Cardiac fibroblast (primary cell): ENCODE measurements at places on chromosomes 1 and 21.
A peak's percentile ranks its signal among the peaks of the same experiment; 100 is the strongest.

DNA sequence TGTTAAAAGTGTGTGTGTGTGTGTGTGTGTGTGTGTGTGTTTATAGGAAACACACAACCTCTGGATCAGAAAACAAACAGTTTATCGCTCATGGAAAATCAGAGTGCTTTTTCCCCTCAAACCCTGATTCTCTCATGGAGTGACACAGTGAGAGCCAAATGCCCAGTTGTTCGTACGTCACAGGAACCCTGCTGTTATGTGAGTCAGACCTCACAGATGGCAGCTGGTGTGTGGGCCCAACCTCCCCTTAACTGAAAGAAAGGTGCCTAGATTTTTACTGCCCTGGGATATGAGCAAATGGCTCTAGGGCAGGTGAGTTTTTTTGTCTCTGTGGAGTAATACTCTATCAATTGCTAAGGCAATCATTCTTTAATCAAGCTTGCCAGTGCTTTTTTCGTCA lies 1788.1 kb downstream of the BRINP3 start:
- DNase-seq: no peak

GRCh38 chr1:183693521-183693920 lies 40.4 kb upstream of the APOBEC4 start:
- no peak for DNase-seq

DNA sequence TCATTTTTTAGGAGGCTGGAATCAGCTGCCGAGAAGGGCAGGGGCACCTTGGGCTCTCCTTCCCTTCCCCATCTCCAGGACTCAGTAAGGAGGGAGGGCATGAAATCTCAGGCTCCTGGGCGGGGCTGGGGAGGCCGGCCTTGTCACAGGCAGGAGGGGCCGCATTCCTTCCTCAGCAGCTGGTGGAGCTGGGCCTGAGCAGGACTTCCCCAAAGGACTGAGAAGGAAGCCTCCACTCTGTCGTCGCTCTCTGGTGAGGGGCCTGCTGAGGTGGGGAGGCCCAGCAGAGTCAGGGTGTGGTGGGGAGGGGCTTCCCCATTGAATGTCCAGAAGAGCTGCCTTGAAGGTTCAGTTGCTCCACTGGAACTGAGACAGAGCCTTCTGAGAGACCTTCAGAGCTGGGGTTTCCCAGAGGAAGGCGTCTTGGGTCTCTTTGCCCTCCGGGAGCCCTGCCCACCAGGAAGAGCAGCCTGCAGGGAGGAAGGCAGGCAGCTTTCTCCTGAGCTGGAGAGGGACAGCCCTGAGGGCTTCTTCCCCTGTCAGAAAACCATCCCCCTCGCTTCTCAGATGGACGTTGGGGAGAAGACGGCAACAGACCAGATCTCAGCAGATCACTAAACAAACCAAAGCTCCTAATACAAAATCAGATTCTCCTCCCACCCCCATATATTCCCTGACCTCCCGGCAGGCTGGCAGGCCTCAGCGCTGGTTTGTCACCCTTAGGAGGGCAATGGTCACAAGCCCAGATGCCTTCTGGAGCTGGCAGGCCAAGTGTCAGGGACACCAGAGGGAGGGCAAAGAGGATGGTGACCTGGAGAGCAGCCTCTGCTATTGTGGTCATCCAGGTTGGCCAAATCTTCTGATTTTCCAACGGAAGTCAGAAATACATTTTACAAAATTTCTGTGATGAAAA lies 10.7 kb downstream of the KCNA10 start:
- peak; percentile 9 for DNase-seq

GRCh38 chr1:117732956-117733355 lies 127.1 kb downstream of the TENT5C start:
- DNase-seq: no peak

- DNase-seq: no peak
Observed at GRCh38 chr1:180973369-180973768, 49.3 kb downstream of the STX6 start.

DNA sequence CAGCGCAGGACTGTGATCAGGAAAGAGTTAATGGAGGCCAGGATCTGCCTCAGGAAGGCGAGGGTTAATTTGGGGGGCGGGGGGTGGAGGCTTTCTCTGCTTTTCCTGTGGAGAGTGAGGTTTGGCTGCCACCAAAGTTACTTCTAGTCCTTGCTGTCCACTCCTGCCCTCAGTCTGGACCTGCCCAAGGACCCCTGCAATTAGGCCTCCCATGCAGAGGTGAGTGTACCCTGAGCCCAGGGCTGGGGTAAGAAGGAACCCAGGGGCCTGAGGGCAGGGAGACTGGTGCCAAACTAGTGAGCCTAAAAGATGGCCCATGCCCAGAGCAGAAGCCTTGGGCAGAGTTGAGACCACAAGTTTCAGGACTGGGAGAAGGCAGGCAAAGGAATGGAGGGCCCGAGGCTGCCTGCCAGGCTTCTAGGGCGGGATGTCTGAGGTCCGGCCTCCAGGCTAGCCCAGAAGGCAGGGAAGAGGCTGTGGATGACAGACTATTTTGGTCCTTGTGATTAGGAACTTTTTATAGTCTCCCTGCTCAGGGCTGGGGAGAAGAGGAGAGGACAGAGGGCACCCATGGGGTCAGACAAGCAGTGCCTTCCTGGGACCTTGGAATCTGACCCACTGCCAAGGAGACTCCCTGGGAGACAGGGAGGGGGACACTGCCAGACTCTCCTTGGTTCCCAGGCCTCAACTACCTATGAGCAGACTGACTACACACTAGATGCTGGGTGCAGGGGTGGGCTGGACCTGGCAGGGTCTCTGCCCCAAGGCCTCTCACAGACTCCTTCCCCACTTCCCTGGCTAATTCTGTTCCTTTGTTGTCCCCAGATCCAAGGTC lies at the start of gene FAM110D:
Gene FAM110D, plus strand, starts transcription at position 172 of the 835 bp plus-strand sequence. CDS start 2,213 bp downstream, outside the sequence.
- DNase-seq: no peak

DNA sequence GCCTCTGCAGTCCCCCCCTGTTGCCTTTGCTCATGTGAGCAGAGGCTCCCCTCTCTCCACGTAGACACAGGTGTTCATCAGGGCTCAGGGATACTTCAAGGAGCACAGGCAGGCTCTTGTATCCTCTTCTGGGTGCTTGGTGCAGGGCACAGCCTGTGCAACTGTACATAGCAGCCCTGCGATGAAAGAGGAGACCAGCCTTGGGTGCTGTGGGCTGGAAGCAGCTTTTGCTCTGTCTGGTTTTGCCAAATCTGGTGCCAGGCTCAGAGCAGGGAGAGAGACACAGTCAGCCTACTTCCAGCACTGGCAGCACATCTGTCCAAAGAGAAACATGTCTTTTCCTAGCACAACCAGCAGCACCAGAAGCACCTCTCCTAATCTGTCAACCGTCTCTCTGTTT lies 132.1 kb downstream of the ETS2 start:
- no peak for DNase-seq

GRCh38 chr1:115893545-115893944 lies 52.6 kb upstream of the NHLH2 start:
- DNase-seq: no peak

DNA sequence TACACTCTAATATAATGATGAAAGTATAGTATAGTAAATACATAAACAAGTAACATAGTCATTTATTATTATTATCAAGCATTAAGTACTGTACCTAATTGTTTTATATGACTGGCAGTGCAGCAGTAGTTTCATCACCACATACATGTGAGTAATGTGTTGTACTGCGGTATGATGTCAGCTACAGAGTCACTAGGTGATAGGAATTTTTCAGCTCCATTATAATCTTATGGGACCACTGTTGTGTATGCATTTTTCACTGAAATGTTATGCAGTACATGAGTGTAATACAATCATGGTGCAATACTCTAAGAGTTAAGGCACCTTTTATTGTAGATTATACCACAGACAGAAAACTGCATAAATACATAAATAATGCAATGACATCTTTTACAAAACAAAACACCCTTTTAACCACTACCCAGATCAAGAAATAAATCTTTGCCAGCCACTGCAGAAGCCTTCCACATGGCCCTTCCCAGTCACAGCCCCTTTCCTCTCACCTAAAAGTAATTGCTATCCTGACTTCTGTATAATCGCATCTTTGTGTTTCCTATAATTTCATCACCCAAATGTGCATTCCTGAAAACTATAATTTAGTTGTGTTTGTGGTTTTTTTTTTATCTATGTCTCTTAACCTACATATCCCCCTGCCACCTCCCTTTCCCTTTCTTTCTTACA lies 16.3 kb downstream of the ABCD3 start:
- DNase-seq: peak; percentile 48

DNA sequence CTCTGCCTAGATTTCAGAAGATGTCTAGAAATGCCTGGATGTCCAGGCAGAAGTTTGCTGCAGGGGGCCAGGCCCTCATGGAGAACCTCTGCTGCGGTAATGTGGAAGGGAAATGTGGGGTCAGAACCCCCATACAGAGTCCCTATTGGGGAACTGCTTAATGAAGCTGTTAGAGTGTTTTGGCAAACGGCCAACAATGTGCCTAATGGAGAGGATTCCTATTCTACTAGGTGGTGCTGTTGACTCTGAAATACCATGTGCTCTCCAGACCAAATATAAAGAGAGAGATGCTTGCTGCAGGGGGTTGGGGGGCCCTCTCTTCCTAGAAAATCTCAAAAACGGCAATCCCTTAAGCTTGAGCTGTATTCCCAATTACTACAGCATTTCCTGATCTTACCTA lies 57.1 kb upstream of the DR1 start:
- peak; percentile 12 for DNase-seq

DNA sequence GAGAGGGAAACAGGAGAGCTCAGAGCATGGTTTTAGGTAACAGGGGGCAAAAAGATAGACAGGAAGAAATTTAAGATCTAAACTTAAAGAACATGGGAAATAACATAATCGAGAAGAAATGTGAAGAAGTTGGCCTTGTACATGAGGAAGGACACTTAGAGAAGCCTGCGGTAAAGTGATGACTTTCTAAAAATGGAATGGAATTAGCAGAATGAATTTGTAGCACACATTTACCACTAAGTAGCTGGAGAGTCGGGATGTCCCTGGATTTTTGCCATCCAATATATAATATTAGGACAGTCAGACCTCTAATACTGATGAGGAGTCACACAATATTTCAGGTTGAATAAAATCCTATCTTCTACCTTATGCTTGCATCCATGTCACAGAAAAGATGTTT lies 77.7 kb upstream of the C1orf87 start:
- no peak for DNase-seq

DNA sequence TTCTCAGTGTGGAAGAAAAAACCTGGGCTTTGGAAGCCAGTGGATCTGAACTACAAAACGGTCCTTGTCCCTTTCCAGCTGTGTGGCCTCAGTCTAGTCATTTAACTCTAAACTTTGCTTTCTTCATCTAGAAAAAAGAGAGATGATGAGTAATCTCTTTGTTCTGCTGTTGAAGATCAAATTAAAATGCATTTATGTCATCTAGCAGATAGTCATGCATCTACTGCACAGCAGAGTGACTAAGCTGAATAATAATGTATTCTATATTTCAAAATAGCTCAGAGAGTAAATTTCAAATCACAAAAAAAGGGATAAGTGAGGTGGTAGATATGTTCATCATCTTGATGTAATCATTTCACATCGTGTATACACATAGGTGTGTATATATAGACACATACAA lies 473.2 kb downstream of the DSCAM start:
- no peak for DNase-seq

GRCh38 chr1:47572731-47573430 lies 135.0 kb downstream of the FOXD2 start:
- DNase-seq: no peak

- no peak for DNase-seq
Observed at GRCh38 chr21:22280851-22281250, 1282.6 kb downstream of the NCAM2 start.

- DNase-seq: no peak
Observed at GRCh38 chr1:53362851-53363642, 35.2 kb upstream of the LRP8 start.

DNA sequence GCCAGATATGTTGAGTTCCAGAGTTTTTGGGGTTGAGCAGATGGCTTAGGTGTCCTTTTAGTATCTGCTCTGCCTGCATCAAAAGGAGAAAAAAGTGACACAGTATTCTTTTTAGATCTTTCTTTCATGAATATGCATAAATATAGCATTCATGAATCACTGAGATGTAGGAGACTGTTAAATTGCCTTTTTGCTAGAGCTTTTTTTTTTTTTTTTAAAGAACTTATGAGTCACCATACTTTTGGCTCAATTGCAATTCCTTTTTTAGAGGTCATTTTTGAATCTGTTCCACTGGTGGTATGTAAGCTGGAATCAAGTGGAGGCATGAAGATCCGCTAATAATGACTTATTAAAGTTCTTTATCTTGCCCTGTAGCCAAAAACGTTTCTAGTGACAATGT lies 480.9 kb upstream of the ZRANB2 start:
- peak; percentile 77 for DNase-seq

DNA sequence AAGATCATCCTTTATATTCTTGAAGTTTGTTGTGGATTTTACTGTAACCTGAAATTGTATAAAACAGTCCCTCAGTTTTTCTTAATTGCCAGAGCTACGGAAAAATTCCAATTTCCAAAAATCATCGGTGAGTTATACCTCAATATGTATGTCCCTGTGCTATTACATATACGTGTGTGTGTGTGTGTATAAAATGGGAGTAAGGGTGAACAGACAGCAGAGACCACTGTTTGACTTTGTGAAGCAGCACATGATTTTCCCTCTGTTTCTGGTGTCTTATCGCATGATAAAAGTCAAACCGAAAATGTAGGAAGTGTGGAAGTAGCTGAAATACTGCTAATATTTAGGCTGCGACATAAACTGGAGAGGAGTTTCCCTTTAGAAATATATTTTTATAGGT lies 1.2 kb downstream of the OR2T1 start:
- peak; percentile 1 for DNase-seq

DNA sequence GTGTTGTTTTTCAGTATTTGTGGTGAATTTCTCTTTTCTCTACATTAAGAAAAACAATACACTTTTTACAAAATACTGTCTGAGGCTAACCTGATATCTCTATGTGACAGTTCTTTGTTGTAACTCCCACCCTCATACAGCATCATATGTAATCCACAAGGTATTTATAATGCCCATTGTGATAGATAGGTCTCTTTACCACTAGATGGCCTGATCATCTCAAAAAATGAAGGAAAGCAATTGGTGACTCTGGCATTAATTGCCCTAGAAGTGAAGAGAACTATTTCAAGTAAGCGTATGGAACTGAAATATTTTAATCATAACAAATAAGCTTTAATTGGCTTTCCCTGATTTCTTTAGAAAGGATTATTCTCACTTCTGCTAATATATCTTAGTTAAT lies 36.2 kb upstream of the HFM1 start:
- peak; percentile 26 for DNase-seq

DNA sequence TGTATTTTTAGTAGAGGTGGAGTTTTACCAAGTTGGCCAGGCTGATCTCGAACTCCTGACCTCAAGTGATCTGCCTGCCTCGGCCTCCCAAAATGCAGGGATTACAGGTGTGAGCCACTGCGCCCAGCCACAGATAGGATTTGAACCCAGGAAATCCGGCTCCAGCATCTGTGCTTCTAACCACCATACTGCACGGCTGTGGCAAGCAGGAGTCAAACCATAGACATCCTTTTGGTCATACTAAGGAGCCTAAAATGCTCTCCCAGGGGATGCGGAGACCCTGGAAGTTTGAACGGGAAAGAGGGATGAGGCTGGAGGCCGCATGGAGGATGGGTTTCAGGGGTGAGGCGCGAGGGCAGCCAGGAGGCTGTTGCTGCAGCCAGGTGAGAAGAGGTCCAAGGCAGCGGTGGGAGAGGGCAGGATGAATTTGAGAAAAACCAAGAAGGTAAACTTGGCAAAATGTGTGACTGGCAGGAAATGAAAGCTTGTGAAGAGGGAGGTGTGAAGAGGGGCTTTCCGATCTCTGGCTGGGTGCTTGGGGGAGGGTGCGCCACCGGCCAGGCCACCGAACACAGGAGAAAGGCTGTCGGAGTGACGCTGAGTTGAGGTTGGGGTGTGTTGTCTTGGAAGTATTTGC lies 24.0 kb upstream of the CDK18 start:
- DNase-seq: no peak
